ENCODE measurements at places on chromosomes 13 and 19.

DNA sequence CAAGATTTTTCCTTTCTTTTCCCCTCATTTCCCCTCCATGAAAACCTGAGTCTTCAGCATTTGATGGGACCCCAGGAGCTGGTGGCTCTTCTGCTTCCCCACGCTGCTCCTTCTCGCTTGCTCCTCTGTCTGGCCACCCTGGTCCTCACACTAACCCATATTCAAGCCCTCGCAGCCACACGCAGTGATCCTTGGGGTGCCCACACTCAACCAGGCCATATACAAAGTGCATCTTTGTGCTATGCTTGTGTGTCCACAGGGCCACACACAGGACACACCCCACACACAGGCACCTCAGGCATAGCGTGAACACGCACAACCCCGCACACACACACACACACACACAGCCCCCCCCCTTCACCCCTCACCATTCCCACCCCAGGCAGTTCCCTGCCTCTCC lies 132.1 kb downstream of the URI1 start:
- H3K36me3 ChIP-seq: no peaks in the 10 kb centered on the region
- H3K27ac ChIP-seq: no peak overlapping the region
- H3K4me3 ChIP-seq: no peak overlapping the region
- DNase-seq: no peak
- no peaks in the 10 kb centered on the region for H3K4me1 ChIP-seq

DNA sequence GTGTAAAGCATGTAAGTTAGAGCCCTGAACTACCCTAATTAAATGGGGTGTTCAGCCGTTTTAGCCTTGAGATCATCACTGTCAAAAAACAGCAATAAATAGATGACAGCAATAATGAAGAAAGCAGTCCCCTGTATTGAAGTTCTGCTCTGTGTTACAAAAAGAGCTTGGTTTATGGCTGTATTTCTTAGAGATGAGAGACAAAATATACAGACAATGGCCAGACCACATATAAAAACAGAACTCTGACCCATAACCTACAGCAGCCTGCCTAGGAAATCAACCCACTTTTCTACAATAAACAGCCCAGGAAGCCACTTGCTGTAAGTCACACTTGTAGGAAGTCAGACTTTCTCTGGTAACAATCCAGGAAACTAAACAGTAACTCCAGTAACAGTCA lies 10.8 kb downstream of the IGFL3 start:
- peaks cover 64% of the 10 kb centered on the region for H3K27me3 ChIP-seq
- DNase-seq: no peak
- no peak overlapping the region for H3K27ac ChIP-seq
- no peaks in the 10 kb centered on the region for H3K36me3 ChIP-seq

- no peaks in the 10 kb centered on the region for H3K27me3 ChIP-seq
- no peak overlapping the region for H3K27ac ChIP-seq
- H3K36me3 ChIP-seq: no peaks in the 10 kb centered on the region
- H3K4me1 ChIP-seq: no peaks in the 10 kb centered on the region
- H3K4me3 ChIP-seq: no peak overlapping the region
These were observed 871.4 kb upstream of the GPC6 start for GRCh38 chr13:92355213-92355612.

DNA sequence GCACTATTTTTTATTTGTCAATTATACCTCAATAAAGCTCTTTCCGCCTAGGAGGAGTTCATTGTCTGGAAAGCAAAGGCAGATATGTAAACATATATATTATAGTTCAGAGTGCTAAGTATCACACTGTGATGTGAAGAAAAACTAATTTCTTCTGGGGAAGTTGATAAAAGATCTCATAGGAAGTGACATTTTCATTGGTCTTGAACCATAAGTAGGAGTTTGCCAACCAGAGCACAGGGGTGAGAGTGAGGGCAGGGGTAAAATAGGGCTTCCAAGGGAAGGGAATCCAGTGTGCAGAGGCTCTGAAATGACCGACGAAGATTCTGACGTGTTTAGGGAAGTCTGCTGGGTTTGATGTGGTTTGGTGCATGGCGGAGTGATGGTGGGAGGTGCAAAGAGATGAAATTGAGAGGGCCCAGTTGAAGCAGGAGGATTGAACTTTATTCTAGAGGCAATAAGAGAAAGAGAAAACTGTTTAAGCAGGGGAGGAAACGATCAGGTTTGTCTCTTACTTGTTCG lies 780 bp upstream of the GTF2F2 start:
- peaks cover 2% of the 10 kb centered on the region for H3K36me3 ChIP-seq
- H3K4me1 ChIP-seq: peaks cover 7% of the 10 kb centered on the region
- no peak overlapping the region for H3K4me3 ChIP-seq
- H3K27ac ChIP-seq: no peak overlapping the region
- no peaks in the 10 kb centered on the region for H3K27me3 ChIP-seq

GRCh38 chr13:35693134-35693784 lies 216.8 kb upstream of the MAB21L1 start:
- no peak for DNase-seq
- no peaks in the 10 kb centered on the region for H3K4me1 ChIP-seq
- no peak overlapping the region for H3K27ac ChIP-seq
- no peaks in the 10 kb centered on the region for H3K27me3 ChIP-seq

Data from activated CD8-positive, alpha-beta memory T cell treated with anti-CD3 and anti-CD28 coated beads, Interleukin-2, amount 10 ng/mL, durations not matched to agents 7 days and 5 days (primary cell).